Astrocyte (in vitro differentiated cells and primary cell): ENCODE measurements at places on chromosomes 16 and 17. TPM values are rescaled to one million over a fixed set of nuclear protein-coding genes. Genes with fewer than 3 reads are reported as not detected.

Gene KCNJ2
- total RNA-seq: 5.9 and 10.2 TPM in 2 replicates

Gene SYCE1L
- 2.0 and 5.2 TPM in 2 replicates for total RNA-seq

Gene KCNH6
- total RNA-seq: not detected in 2 replicates

Gene NEUROD2
- total RNA-seq: not detected in 2 replicates

Gene GLP2R
- total RNA-seq: 0.17 and 0.41 TPM in 2 replicates

Gene CUEDC1
- 37.4 and 43.7 TPM in 2 replicates for total RNA-seq

Gene BIRC5
- total RNA-seq: 3.3 and 5.8 TPM in 2 replicates

Gene CYB5B
- total RNA-seq: 127 and 149 TPM in 2 replicates

Gene PDK2
- 25.8 and 26.8 TPM in 2 replicates for total RNA-seq

Gene KRT16
- total RNA-seq: 0.79 and 1.3 TPM in 2 replicates

DNA sequence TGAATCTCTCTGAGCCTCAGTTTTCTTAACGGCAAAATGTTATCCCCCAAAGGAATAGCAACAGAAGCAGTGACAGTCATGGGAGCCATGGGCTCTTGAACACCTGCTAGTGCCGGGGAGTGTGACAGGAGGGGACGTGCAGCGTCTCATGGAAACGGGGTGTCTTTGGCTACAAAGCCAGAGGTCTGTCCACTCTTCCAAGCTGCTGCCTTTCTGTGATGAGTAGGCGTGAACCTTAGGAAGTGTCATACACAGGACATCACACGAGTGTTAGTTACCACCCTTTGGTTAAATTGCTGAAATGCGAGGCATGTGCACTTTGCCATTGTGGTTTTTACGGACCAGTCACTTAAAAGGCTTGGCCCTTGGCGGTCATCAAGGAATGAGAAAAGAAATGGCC lies 93.4 kb downstream of the IRF8 start:
- peak; percentile 8 for DNase-seq

GRCh38 chr17:32596628-32597027 lies 109.8 kb downstream of the CDK5R1 start:
- DNase-seq: no peak

DNA sequence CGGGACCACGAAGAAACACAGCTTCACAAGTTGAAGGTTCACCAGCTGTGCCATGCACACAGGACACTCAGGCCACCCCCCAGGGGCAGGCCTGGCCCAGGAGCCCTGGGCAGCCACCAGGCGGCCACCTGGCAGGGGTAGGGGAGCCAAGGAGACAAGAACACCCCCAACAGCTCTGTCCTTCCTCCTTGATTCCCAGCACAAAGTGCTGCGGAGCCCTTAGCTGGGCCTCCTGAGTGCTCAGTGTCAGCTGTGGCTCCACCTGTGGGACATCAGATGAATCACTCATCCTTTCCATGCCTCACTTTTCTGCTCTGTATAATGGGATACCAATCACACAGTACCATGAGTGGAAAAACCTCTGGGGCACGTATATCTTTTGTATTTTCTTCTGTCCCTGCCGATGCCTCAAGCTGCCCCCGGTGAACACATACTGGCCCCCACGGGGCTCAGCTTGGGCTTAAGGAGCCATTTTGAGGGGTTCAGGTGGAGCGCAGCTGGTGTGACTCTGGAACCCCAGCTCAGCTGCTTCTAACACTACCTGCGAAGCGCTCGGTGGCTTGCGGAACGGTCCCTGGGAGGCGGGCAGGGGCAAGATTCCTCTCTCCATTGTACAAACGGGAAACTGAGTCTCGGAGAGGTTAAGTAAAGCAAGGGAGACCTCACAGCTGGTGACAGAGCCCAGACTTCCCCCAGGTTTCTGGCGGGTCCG lies 12.0 kb downstream of the GALK1 start:
- DNase-seq: no peak

DNA sequence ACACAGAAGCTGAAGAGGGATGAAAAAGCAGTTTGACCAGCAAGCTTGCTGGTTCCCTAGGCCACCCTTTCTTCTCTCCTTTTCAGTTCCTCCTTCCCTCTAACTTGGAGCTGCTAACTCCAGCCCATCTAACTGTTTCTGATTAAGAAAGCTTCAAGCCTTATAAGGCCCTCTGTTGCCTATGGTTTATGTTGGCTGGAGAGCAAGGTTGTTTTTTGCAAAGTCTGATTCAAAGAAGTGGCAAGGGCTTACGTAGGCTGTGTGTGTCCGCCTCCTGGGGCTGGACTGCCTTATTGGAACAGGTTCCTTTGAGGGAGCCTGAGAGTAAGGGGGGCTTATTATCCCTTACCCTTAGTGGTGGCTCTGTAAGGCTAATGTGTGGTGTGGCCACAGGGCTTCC lies 7.1 kb downstream of the AKAP1 start:
- DNase-seq: peak; percentile 60

GRCh38 chr17:44829523-44830358 lies at the start of gene GJC1:
Gene GJC1 (minus strand): TSS chr17:44830287. CDS start chr17:44805817, 24,470 bp downstream.
- DNase-seq: no peak

DNA sequence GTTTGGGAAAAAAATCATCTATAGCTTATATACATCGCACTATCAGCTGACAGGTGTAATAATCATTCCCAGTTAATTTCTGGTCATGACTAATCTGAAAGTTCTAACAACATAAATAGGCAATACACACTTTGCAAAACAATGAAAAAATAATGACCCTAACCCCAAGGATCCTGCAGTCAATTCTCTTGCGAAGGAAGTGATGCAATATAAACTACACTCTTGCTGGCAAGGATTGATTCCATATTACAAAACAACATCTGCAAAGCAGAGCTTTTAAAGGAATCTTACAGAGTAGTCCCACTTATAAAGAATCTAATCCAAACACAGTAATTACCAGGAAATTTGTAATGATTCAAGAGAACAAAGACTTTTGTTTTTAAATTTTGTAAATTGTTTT lies 73.4 kb downstream of the MYO1D start:
- DNase-seq: no peak

DNA sequence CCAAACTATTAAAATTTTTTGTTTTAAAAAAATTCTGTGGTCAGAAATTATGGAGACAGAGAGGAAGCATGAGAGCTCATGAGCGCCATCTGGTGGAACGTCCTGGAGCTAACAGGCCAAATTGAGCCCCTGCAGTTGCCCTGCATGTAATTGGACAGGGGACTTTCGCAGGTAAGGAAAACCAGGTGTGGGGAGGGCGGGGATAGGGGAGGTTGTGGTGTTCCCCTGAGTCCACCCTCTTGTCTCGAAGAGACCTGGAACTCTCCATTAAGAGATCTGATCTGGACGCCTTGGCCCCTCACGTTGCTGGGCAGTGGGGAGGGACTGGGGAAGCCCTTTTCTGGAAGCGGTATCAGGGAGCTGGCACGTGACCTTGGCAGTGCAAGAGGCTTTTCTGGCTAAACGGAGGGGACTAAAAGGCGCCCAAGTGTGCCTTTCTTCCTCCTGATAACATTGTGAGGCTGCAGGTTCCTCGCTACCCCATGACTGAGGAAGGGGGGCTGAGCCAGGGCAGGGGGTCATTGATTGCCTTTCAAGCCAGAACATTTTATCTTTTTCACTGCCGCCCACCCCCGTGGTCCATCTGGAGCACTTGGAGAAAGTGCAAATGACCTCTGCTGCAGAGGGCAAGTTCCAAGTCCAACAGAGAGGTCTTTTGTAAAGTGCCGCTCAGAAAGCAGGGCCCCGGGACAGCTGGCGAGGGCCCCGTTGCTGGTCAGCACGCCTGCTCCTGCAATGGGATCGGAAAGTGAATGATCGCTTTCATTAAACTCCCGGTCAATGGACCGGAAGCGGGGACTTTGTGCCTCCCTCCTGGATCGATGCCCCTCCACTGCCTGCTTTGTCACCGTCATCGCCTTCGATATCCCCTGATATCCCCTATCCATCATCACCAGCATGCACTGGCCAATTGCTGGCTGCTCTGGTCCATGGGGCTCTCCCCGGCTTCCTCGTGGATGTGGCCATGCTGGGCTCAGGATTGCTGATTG lies 18.4 kb downstream of the PDILT start:
- no peak for DNase-seq

DNA sequence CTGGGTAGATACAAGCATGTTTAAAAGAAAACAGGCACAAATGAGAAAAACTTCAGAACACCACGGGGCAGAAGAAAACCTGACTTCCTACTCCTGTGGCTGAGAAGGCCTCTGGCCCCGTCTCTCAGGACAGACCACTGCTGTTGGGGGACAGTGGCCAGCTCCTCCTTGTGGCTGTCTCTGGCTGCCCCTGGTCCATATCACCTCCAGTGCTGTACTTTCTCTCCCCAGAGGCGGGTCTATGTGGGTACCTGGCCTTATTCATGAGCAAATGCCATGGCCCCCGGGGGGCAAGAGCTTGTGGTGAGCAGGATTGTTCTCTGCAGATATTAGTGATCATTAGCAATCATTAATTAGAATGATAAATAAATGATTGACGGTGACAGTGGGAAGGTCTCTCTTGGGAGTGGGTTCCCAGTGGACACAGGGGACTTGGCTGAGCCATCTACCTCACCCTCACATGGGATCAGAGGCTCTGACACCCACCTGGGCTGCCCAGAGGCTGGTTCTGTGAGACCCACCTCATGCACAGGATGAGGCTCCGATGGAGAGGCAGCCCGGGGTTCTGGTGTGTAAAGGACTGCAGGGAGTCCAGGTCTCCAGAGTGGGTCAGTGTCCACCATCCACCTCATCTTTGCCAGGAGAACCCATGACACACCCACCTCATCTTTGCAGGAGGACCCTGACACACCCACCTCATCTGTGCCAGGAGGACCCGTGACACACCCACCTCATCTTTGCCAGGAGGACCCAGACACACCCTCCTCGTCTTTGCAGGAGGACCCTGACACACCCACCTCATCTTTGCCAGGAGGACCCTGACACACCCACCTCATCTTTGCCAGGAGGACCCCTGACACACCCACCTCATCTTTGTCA lies 30.6 kb upstream of the CBFA2T3 start:
- no peak for DNase-seq

GRCh38 chr17:7222972-7223292 lies 3.2 kb downstream of the ACADVL start:
- no peak for DNase-seq

GRCh38 chr17:59362811-59363205 lies 31.4 kb downstream of the YPEL2 start:
- DNase-seq: peak; percentile 50

- DNase-seq: peak; percentile 12
These were observed 533 bp downstream of the RASD1 start for GRCh38 chr17:17495536-17496188.

- DNase-seq: no peak
These were observed 23.6 kb downstream of the CLEC16A start for GRCh38 chr16:10967986-10968385.

- peak; percentile 21 for DNase-seq
These were observed at the start of gene MMP28 for GRCh38 chr17:35795007-35795870. Gene MMP28 (minus strand): TSS chr17:35795641. CDS start chr17:35795377, 264 bp downstream.

DNA sequence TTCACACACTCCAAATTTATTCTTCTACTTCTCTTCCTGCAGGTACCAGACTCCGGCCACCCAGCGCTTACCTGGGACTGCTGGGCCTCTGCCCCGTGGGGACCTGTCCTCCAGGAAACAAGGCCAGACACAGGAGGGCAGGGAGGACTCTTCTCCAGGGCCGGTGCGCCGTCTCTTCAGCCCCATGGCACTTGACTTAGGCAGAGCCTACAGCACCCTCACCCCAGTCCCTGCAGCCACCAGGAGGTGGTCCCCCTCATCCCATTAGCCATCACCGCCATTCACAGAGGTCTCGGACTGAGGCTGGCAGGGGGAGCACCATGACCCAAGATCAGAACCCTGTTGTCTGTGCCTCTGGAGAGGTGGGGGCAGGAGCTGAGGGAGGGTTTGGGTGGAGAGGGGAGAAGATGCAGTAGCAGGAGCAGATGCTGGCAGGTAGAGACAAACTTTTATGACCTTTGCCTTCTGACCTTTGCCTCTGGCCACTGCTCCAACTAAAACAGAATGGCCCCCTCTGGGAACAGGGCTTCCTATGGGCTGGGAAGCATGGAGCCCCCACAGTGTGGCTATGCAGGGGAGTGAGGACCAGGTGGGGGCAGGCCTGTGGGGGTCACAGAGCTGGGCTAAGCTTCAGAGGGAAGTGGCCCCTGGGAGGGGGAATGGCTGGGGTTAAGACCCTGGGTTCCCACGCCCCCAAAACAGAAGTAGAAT lies 1.7 kb upstream of the GCGR start:
- no peak for DNase-seq

DNA sequence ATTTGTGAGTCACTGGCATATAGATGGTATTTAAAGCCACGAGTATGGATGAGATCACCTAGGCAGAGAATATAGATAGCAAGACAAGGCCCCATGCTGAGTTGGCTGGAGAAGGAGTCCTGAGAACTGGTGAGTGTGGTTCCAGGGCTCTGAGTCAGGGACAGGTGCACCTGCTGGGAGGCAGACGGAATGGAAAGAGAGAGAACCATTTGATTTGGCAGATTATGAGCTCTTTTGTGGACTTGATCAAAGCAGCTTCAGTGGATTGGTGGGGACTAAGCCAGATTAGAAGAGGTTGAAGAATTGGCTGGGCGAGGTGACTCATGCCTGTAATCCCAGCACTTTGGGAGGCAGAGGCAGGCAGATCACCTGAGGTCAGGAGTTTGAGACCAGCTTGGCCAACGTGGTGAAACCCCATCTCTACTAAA lies 4.3 kb upstream of the C16orf92 start:
- no peak for DNase-seq

DNA sequence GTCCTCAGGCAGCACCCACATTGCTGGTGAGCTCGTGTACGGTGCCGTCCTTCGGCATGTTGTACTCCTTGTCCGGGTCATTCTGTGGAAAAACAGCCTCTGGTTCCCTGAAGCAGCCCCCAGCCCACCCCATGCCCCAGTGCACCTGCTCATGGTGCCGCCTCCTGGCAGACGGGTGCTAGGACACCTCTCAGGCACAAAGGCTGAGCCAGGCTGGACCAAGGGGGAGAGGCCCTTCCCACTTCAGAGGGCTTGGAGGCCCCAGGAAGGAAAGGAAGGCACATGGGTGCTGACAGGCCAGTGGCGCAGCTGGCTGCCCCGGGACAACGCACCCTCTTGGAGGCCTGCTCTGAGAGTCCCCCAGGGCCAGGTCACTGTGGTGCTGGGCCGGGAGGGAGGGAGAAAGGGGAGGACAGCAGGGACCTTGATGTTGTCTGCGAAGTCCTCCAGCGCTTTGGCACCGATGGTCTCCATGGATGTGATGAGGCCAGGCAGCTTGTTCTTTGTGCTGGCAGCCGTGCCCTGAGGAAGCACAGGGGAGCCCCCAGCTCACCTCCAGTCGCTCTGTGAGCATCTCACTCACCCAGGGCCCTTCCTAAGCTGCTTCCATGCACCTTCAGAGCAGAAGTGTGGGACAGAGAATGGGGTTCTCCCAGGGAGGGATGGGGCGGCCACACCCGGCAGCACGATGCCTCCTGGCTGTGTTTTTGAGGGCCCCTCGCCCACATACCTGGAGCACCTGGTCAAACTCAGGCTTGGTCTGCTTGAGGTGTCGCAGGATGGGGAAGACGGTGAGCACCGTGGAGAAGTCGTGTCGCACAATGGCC lies 9.3 kb downstream of the ZACN start:
- no peak for DNase-seq

GRCh38 chr17:42493319-42493718 lies 34.6 kb downstream of the ATP6V0A1 start:
- no peak for DNase-seq

- DNase-seq: no peak
These were observed 775.8 kb downstream of the CDH11 start for GRCh38 chr16:64346080-64346479.

- no peak for DNase-seq
These were observed 147.9 kb downstream of the STX8 start for GRCh38 chr17:9427465-9428315.
